Fibroblast of the aortic adventitia (primary cell): ENCODE measurements at places on chromosomes 2 and 18. TPM values are rescaled to one million over a fixed set of nuclear protein-coding genes. Genes with fewer than 3 reads are reported as not detected.

DNA sequence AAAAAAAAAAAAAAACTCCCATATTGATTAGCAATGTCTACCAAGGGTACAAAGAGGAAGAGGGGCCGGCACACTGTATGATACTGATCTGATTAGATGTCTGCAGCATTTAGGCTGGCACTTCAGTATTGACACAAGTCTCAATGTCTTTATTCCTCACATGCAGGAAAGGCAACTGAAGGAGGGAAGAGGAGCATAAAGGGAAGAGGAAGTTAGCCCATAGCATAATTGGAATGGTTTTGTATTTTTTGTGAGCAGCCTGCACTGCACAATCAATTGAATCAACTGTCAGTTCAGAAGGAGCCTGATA, 79.0 kb downstream of the DNER start:
- DNase-seq: no peak

DNA sequence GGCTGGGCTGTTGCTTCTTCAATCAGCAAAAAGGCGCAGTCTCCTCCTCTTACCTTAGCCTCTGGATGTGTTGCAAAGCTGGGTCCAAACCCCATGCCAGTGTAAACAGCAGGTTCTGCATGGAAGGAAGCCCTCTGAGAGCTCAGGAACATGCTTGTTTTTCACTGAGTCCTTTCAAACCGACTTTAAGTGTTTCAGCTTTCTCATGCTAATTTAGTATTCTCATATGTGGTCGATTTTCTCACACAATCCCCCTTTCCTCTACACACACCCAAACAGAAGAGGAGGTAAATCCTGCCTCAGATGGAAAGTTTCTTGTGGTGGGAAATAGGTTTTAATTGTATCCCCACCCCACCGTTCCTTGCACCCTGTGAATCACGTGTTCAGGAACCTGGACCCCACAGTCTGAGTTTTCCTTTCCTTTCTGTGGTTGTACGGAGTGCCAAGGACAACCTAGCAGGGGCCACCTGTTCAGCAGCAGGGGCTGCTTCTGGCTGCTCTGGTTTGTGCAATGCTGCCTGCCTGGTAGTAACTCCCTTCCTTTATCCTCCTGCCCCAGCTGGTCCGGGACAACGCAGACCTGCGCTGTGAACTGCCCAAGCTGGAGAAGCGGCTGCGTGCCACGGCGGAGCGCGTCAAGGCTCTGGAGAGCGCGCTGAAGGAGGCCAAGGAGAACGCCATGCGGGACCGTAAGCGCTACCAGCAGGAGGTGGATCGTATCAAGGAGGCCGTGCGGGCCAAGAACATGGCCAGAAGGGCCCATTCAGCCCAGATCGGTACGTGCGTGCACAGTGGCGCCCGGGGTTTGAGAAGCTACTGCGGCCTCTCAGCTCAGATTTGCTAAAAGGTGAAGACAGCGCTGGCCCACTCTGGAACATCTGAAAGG, 28.7 kb upstream of the LYPD6B start:
- no peak for DNase-seq

- DNase-seq: no peak
Observed at GRCh38 chr18:46167971-46168370, 63.8 kb downstream of the HAUS1 start.

The HOXD12 gene
- not detected in 2 replicates for total RNA-seq
